ENCODE measurements at places on chromosomes 16 and 17. TPM values are rescaled to one million over a fixed set of nuclear protein-coding genes. Genes with fewer than 3 reads are reported as not detected.
A peak's percentile ranks its signal among the peaks of the same experiment; 100 is the strongest.

Gene CNGB1
- total RNA-seq: not detected

GRCh38 chr17:38464723-38465390 lies 36.6 kb downstream of the ARHGAP23 start:
- DNase-seq: peak; percentile 93

Gene SALL1
- total RNA-seq: 0.98 TPM

Gene PIK3R5
- 15.1 TPM for total RNA-seq

Gene SPATA32
- not detected for total RNA-seq

Gene TLCD3A
- 10.1 TPM for total RNA-seq

Gene PPL
- 85.1 TPM for total RNA-seq

- DNase-seq: no peak
Measured at GRCh38 chr16:89564476-89565255, 4.2 kb downstream of the RPL13 start.

DNA sequence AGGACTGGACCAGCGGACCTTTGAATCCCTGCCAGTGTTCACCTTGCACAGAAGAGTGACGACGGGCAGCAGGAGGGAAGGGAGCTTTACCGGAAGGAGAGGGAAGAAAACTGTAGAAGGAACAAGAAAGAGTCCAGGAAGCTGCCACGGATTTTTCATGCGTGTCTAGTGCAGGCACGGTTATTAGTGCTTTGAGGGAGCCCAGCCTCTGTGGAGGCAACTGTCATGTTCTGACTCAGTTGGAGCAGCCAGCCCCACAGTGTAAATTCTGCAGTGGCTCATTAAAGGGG lies 6.5 kb upstream of the HOXB13 start:
- DNase-seq: no peak

- no peak for DNase-seq
Measured at GRCh38 chr16:66131895-66132294, 234.6 kb upstream of the CDH5 start.

DNA sequence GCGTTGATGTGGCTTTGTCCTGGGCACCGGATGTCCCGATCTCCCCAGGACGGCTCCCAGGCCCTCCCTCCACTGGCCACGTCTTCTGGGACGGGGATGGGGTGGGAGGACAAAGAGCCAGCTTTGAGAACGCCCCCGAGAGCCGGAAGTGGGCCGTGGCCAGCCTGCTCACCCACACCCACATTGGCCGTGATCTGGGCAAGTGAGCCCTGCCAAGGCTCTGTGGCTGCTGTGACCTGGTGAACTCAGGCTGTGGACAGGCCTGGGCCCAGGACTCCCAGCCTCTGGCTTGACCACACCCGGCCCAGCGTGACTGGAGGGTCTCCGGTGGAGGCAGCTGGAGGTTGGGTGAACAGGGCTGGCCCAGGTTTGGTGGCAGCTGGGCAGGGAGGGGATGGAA lies 3.3 kb downstream of the CDH15 start:
- no peak for DNase-seq

DNA sequence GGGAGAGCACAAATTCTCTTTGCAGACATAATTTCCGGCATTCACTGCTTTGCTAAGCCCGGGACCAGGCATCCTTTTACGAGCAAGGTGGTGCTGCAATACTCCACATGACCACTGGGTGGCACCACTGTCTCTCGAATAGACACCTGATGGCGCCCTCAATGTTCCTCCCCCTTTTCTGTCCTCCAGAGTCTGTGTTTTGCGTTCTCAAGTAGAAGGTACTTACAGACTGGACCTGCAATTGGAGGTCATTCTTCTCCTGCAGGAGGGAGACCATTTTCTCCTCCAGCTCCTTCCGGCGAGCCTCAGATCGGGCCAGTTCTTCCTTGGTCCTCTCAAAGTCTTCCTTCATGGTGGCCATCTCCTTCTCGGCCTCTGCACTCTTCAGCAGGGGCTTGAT lies 45.2 kb downstream of the MYH13 start:
- DNase-seq: peak; percentile 89

- DNase-seq: no peak
Measured at GRCh38 chr16:53780051-53780450, 76.1 kb downstream of the FTO start.

Gene CENPV
- 8.7 TPM for total RNA-seq

Gene CHST4
- not detected for total RNA-seq

DNA sequence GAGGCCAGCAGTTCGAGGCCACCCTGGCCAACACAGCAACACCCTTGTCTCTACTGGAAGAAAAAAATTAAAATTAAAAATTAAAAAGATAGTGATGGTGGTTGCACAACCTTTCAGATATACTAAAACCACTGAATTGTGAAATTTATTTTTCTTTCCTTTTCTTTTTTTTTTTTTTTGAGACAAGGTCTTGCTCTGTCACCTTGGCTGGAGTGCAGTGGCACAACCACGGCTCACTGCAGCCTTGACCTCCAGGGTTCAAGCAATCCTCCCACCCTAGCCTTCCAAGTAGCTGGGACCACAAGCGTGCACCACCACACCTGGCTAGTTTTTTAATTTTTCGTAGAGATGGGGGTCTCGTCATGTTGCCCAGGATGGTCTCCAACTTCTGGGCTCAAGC lies 254.4 kb downstream of the SLC39A11 start:
- no peak for DNase-seq

DNA sequence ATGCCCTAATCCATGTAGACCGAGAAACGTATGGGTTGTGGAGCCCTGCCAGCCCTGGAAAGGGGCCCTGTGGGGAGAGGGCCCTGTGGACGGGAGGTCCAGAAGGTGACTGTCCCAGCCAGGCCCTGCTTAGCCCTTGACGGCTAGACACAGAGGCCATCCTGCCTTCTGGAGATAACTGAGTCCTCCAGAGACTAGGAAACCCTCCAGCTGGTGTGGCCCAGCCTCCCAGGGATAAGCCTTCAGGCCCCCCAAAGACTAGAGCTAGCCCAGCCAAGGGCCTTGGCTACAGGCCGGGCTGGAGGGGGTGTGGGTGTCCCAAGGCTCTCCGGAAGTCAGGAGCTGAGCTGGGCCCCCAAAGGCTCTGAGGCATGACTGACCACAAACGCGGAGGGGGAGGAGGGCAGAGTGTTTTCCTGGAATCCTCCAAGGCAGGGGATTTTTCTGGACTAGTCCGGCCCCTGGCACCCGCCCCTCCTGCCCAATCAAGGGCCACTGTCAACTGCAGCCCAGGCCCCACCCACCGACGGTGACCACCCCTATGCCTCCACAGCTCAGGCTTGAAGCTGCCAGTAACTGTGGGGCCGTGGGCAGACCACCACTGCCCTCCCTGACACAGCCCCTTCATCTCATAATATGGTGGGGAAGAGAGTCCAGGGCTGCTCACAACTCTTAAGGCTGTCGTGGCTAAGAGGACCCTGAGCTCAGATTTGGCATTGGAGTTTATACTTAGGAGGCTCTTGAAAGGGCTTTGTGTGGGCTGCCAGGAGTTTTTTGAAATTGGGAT lies 885 bp upstream of the VASN start:
- DNase-seq: peak; percentile 89

Gene ELMO3
- total RNA-seq: 2.0 TPM

- no peak for DNase-seq
Measured at GRCh38 chr17:65595071-65595656, 33.7 kb upstream of the AXIN2 start.

GRCh38 chr17:60372790-60373483 lies 19.0 kb downstream of the USP32 start:
- DNase-seq: no peak

DNA sequence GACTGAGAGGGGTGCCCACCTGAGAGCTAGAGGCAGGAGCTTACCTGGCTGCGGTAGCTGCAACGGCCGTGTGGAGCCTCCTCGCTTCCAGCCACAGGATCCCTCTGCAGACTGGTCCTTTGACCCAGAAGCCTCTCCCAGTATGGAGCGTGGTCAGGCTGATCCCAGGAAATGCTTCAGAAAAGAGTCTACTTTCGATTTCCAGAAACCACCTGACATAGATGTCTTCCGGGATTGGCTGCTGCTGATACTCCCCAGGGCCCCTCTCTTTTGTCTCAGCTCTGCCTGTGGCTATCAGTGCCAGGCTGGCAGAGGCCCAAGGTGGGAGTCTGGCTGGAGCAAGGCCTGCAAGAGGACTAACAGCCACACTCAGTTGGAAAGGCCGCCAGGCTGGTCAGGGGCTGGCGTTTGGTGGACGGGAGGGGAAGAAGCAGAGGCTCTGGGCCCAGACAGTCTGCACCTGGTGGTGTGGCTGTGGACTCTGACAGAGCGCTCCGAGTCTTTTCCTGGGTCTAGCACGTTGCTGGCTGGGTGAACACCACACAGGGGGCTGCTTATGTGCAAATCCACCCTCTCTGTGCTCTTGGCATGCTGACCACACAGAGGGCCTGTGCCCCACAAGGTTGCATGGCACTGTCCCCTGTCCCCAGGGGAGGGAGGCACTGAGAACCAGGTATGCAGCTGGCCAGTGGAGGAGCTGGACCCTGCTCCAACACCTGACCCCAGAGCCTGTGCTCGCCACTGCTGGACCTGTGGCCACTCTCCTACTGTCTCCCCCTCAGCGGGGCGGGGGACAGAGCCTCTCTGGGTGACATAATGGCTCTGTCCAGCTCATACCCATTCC lies at the start of gene LGALS3BP:
Gene LGALS3BP, minus strand, starts transcription at position 144 of the 844 bp plus-strand sequence. CDS start 2,732 bp downstream, outside the sequence.
- DNase-seq: peak; percentile 83

GRCh38 chr17:38867968-38868816 lies 1.7 kb upstream of the LASP1 start:
- peak; percentile 80 for DNase-seq

- DNase-seq: peak; percentile 94
Measured at GRCh38 chr17:50201276-50201854, at the start of gene COL1A1. Gene COL1A1 (minus strand): TSS chr17:50201631. CDS start chr17:50201513, 118 bp downstream.

- no peak for DNase-seq
Measured at GRCh38 chr17:78818932-78819331, 21.7 kb downstream of the USP36 start.

- DNase-seq: no peak
Measured at GRCh38 chr16:77853161-77853560, 64.8 kb downstream of the VAT1L start.

DNA sequence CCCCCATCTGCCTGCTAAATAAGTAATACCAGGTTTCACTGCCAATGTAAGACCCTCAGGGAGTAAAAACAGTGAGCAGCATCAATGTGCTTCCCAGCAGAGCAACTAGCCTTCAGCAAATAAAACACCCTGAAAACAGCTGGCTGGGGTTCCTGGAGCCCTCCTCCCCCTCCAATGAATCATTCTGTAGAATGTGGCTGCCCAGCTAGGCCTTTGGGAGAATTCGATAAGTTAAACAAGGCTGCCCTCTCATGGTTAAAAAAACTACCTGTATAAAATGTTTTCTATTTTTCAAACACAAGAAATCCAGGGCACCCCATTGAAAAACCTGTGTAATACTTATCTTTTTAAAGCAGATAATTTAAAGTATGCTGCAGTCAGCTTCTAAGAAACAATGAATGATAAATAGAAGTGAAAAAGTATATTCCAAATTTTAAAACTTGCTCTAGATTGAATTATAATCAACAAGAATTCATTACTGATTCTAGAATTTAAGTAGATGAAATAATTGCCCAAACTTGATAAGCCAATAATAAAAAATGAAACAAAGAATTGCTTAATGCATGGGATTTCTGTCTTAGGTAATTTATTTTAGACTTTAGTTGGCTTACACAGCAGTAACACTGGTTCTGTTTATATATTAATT lies 9.4 kb upstream of the TOM1L1 start:
- no peak for DNase-seq

Gene CCDC137
- total RNA-seq: 10.2 TPM

DNA sequence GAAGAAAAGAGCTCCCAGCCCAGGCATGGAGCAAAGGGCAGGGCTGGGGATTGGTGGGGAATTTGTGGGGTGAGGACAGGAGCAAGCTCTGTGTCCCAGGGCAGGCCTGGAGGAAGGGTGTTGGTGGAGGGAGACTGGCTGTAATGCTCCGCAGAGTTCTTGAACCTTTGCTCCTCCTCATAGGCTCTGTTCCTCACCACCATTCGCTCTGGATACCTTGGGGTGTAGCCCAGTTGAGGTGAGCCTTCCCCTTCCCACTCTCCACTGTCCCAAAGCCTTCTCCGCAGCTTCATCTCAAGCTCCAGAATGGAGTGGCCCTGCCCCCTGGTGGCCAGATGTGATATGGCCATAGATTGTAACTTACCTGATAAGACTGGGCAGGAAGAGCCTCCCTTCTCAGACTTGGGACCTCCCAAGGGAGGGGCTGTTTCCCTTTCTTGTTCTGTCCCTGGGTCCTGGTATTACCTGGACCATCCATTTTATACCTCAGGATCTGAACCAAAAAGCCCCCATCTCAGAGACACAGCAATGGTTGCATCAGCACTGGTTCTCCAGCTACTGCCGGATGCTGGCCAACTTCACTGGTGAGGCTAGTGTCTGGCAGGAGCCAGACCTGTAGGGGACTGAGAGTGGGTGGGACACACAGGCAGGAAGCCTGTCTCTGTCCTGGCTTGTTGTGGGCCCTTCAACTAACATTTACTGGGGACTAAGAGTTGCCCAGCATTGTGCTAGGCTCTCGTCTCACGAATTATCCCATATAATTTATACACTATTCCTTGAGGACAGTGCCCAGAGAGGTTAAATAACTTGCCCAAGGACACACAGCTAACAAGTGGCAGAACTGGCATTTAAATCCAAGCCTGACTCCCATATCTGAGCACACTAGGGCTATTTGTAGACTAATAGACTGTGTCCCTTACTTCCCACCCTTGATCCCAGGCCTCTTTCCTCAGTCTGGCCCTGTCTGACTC lies 19.1 kb upstream of the STAC2 start:
- peak; percentile 94 for DNase-seq

DNA sequence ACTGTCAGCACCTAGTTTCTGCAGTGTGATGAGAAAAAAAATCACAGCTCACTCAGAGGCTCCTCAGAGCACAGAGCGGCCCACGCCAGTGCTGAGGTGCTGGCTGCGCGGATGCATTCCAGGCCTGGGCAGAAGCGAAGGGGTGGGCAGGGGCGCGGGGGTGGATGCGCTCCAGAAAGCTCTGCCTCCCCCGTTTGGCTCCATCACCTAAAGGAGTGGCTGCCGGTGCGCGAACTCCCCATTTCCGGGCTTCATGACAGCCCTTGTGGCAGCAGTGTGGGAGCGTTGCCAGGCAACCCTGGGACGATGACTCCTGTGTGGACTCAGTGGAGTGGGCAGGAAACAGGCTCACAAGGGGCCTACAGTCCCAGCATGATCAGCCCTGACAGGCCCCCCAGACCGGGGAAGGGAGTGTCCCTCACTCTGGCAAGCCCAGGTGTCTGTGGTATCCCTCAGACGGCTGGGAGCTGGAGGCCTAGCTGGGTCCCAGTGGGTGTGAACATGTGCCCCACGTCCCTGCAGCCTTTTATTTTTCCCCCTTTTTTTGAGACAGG lies 32.8 kb upstream of the NUDT16L1 start:
- peak; percentile 78 for DNase-seq

Gene OGFOD3
- 23.5 TPM for total RNA-seq

DNA sequence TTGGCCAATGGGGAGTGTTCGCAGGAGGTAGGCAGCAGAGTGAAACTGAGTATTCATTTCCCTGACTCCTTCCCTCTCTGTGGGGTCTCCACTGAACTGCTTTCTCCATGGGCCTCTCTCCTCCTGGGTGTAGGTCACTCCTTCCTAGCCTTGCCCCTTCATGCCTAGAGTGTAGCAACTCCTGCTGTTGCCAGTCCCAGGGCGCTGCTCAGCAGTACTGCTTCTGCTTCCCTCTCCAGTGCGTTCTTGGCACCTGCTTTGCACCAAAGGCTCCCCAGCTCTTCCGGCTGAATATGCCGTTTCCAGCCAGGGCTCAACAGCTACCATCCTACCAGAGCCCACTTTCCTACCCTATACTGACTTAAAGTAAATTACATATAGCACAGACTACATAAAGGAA lies 92.2 kb downstream of the MAF start:
- no peak for DNase-seq

Measured in sciatic nerve (tissue), 2 donors.